Suppressor macrophage (primary cell): ENCODE measurements at places on chromosomes 13 and 19.

DNA sequence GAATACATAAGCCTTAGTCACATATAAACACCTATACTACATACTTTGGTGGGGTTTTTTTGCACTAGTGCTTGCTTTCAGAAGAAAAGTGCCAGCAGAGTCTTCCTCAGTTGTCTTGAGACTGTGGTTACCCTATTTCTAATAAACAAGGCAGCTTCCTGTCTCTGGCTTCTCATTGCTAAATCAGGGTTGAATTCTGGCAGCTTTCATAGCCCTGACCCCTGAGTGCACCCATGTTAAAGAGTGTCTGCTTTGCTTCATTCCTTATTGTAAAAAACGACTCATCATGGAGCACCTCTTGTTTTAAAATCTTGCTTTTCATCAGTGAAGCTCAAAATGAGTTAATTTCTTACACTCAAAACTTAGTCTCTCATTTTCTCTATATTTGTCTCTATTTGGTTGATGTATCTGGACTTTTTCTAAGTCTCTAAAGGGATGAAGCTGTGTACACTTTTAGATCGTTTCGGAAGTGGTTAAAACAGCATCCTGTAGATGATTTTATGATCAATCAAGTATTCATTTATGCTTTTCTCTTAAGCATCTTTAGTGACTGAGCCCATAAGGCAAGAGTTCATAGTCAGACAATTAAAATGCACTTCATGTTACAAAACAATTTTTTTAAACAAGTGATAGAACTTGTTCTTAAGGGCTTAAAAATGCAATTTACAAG lies 72.1 kb downstream of the KLF12 start:
- peak; percentile 13 for DNase-seq

DNA sequence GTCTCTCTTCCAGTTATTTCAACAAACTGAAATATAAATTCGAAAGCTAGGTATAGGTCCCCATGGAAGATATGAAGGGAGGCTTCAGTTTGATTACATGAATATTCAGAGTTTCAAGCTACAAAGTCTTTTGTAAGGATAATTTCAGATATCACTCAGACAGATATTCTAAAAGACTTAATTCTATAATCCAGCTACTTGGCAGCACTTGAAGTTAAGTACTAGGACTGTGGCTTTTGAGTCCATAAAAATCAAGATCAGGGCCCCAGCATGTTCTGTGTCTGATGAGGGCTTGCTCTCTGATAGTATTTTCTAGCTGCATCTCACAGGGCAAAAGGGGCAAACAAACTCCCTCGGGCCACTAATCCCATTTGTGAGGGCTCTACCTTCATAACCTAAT lies 160.6 kb upstream of the IRS2 start:
- no peak for DNase-seq

DNA sequence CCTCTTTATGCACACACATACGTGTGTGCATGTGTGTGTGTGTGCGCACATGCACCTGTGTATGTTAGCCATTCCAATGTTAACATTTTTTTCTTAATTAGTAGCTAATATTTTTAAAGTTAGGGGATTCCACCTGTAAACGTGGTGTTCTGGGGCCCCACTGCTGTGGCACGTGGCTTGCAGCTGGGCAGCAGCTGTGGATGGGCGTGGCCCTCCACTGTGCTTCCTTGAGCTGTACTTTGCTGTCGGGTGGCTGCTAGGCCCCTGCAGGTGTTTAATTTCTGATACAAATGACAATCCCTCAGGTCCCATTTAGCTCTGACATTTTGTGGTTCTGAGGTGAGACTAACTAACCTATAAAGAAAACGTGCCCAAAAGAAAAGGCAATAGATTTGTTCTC lies 58.9 kb upstream of the GJB6 start:
- no peak for DNase-seq

DNA sequence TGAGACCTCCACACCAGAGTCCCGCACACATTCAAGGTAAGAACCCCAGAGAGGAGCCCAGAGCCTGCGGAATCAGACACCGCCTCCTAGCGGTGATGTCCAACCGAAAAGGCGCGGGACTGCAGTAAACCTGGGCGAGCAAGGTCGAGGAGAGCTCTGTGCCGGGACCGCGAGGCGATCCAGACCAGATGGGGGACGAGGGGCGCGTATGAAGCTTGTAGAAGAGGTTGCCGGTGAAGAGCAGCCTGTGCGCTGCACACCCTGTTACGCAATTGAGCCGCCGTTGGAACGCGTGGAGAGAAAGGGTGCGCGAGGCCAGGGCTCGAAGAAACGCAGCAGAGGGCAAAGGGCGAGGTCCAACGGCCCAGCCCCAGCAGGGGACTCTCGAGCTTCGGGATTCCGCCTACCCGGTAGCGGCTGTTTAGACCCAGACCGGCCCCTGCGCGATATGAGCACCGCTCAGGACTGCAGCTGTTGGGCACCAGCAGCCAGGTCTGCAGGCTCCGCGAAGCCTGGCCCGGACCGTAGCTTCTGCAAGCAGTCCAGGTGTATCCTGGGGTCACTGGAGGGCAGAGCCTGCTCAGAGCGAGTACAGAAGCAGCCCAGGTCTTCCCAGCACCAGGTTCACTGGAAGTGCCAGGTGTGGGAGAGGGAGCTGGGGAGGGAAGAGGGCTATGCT lies 65.9 kb upstream of the ZNF599 start:
- no peak for DNase-seq

DNA sequence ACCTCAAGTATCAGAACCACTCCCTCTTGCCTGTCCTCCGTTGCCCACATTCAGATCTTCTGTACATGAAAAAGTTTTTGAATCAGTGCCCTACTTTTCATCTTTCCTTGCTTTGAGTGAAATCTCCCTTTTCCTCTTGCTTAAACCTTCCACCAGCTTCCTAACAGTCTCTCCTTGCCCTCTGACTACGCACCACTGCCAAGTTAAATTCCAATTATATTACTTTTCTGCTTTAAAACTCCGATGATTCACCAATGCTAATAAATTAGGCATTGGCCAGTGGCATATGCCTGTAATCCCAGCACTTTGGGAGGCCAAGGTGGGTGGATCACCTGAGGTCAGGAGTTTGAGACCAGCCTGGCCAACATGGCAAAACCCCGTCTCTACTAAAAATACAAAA lies 30.7 kb upstream of the RFXAP start:
- DNase-seq = no peak

DNA sequence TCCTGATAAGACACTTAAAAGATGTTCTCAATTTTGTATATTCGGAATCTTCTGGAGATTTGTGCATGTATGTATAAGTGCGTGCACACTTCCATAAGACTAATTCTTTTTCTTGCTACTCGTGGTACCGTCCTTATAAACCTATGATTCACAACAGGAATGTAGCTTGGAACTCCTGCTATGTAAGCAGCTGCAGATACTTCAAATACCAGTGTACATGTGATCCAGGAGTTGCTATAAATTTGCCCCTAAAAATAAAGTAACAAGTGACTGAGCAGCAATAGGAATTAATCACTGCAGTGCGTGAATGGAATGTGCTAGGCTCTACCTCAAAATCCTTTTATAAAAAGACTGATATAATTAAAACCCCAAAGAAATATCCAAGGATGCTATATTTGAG lies 214.9 kb downstream of the KLF5 start:
- no peak for DNase-seq

DNA sequence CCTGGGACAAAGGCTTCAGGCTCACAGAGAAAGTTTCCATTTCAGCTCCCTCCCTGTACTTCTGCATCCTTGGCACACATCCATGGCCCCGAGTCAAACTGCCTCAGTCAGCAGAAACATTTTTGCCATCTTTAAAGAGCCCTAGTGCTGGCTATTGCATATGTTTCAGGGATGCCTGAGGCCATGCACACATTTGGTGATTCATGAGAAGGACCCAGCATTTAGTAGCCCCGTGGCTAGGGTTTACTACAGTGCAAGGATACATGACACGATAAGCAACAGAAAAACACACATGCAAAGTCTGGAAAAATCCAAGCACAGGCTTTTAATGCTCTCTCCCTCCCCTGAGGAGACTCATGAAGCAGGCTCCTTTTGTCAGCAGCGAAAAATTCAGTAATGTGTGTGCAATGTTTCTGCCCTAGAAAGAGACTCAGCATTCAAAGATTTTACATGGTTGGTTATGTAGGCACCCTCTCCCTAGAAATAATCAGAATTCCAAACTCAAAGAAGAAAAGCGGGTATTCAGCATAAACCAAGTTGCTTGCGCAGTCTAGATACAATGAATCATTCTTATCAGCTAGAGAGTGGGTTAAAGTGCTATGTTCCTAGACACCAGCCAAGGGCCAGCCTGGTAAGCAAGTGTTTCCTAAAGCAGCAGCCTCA lies 17.6 kb downstream of the ACOD1 start:
- DNase-seq = peak; percentile 76

DNA sequence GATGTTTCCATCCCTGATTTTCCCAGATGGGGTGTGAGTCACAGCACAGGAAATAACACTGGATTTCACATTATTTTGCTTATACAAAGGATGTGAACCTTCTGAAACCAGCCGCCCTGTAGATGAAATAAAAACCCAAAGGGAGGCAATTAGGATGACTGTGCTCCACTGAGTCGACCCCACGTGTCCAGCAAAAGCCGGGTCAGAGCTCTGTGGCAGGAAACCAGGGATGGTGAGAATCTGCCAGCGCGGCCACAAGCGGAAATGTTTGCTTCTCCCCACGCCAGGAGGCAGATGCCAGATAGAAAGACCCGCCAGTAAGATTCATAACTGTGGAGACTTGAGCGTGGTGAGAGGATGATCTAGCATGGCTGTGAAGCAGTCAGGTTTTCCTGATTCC lies 764.4 kb downstream of the LIG4 start:
- DNase-seq = no peak

- peak; percentile 60 for DNase-seq
Observed at GRCh38 chr13:100493418-100493817, 95.2 kb downstream of the GGACT start.

DNA sequence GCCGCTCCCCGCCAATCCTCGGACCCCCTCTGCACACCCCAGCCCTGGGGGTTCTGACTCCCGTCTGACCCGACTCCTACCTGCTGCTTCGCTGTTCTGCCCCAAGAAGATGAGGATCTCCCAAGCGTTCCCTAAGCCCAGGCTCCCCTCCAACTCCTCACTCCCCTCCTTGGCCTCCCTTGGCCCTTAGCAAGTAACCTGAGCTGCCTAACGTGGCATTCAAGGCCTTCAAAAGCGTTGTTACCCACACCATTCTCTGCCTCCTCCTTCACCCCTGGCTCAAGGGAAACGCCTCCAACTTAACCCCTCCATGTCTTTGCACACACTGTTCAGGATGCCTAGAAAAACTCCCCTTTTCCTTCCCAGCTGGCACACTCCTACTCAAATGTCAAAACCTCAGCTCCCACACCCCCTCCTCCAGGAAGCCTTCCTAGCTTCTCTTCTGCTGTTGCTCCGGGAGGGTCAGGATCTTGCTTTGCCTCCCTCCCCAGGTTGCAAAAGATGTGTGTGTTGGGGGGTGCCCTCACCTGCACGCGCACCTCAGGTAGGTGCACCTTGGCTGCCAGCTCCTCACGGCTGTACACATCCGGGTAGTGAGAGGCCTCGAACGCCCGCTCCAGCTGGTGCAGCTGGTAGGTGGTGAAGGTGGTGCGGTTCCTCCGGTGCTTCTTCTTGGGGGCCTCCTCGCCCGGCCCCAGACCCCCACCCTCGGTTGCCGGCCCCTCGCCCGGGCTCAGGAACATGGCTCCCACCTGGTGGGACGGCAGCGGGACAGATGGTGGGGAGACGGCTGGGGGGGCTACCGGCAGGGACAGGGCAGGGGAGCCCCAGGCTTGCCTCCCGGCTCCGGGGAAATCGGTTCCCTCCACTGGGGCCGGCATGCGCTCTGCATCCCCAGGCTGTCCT lies 775 bp downstream of the RAX2 start:
- DNase-seq = no peak

DNA sequence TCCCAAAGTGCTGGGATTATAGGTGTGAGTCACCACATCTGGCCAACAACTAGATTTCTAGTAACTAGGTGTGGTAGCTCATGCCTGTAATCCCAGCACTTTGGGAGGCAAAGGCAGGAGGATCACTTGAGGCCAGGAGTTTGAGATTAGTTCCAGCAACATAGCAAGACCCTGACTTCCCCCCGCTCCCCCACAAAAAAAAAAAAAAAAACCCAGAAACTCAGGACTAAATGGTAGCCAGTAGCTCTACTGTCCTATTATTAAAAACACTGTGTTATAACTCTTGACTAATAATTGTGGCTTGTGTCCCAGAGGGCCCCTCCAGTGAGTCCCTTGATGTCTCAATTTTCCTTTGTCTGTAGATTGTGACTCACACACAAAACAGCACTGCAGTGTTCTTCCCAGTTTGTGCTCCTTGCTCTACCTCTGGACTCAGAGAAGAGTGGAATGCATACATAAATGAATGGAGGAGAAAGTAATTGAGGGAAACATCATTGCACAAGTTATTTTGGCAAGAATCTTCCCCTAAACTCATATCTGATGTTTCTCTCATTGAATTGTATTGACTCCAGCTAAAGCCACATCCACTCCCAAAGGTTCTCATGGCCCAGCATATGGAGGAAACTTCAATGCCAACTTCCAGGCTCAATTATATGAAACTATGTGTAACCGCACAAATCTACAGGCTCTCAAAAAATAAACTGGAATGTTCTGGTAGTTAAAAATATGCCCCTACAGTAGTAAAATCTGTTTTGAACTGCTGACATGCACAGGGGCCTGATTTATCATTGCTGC lies 8.8 kb downstream of the TPT1 start:
- peak; percentile 40 for DNase-seq

DNA sequence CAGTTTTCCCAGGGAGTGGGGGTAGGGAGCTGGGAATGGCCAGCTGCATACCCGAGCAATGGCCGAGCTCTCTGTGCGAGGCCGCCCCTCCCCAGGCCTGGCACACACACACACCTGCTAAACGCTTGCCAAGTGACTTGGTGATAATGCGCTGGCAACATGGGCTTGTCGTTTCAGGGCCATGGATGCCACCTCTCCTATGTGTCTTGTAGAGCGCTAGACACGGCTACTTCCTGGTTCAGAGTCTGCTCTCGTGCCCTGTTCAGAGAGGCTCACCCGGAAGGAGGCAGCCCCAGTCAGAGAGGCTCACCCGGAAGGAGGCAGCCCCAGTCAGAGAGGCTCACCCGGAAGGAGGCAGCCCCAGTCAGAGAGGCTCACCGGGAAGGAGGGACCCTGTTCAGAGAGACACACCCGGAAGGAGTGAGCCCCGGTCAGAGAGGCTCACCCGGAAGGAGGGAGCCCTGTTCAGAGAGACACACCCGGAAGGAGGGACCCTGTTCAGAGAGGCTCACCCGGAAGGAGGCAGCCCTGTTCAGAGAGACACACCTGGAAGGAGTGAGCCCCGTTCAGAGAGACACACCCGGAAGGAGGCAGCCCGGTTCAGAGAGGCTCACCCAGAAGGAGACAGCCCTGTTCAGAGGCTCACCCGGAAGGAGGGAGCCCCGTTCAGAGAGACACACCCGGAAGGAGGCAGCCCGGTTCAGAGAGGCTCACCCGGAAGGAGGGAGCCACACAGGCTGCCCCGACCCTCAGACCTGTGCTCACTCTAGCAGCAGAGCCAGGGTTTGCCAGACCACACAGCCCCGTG lies 4.2 kb downstream of the ADPRHL1 start:
- DNase-seq = no peak

DNA sequence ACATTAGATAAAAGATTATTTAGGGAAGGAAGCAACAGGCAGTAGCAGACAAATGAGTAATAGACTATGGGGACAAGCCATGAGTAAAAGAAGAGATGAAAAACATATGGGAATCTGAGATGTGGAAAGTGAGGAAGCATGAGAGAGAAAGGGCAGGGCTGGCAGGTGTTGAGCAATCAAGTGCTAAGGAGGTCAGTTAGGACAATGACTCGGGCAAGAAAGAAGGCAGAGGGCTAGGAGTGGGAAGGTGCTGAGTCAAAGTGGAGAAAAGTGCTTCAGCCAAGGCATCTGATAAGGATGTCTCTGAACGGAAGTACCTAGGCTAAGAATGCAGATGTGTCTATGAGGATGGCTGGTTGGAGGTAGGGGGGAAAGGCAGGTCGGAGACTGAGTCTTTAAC lies 291.9 kb upstream of the HTR2A start:
- peak; percentile 52 for DNase-seq

GRCh38 chr19:34474233-34474989 lies 7.1 kb upstream of the WTIP start:
- no peak for DNase-seq
